ENCODE measurements at places on chromosomes 11 and 22. TPM values are rescaled to one million over a fixed set of nuclear protein-coding genes. Genes with fewer than 3 reads are reported as not detected.
A peak's percentile ranks its signal among the peaks of the same experiment; 100 is the strongest.

DNA sequence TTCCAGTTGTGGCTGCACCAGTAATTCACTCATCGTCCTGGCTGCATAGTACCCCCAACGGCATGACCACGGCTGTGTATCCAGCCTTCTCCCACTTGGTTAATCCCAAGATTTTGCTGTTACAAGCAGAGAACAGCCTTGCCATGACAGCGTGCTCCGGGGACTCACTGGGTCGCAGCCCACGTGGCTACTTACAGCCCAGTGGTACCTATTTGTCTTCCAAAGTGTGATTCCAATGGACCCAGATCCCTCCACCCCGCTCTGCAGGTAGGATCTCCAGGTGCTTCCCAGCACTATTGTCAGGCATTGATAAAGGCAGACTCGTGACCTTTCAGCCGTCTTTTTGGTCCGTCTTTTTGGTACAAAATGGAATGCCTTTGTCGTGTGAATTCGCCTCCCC lies 119.0 kb upstream of the FGF3 start:
- no peak for DNase-seq

- no peak for DNase-seq
Measured at GRCh38 chr22:36355362-36355761, 32.4 kb downstream of the MYH9 start.

GRCh38 chr11:105357764-105358163 lies 218.2 kb upstream of the CARD18 start:
- no peak for DNase-seq

DNA sequence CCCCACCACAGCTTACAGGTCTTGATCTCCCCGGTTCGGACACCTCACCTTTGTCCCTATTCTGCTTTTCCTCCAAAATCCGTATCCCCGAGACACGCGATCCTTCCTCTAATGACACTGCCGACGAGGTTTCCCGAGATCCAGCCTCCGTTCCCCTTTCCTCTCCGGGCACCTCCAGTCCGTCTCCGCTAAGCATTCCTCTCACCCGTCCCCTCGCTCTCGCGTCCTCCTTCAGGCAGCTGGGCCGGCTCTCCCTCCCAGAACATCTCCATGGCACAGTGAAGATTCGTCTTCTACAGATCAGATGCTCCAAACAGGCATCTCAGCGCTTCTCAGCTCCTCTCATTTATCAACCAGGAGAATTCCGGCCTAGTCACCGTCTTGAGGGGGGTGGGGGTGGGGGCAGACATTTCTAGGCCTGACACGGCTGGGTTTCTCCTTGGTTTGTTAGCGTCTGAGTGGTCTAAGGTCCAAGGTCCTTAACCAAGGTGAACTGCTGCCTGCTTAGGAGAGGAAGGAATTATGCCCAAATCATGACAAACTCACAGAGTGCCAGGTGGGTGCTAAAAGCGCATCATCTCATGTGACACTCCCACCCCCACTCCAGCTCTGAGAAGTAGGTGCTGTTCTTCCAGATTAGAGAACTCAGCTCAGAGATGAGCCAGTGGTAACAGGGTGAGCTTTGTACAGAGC lies at the start of gene SPTBN2:
Gene SPTBN2, minus strand, starts transcription at position 524 of the 693 bp plus-strand sequence. CDS start 7,976 bp downstream, outside the sequence.
- DNase-seq = no peak

DNA sequence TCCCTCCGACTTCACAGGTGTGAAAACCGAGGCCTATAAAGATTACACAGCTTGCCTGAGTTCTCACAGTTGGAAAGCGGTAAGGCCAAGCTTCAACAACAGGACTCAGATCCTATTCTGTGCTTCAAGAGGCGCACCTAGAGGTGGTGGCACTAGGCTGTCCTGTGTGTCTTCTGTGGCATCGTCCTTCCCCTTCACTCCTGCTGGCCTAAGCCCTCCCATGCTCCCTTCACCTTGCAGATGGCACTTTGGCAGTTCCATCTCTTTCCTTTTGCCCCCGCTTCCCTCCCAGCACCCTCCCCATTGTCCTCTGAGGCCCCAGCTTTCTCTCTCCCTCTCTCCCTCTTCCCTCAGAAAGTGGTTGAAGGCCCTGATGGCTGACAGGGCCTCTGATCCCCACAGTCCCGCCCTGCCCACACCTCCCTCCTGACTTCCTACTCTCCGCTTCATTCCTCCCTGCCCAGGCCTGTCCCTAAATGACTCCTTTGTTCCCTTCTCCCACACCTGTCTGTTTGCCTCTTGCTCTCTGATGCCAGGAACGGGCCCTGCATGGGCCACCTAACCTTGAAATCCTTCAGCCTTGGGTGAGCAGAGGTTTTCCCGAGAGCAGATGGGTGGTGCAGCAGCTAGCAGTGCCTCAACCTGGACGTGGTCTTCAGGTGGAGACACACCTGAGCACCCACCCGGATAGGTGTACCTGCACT lies 5.8 kb downstream of the TRIM29 start:
- no peak for DNase-seq

DNA sequence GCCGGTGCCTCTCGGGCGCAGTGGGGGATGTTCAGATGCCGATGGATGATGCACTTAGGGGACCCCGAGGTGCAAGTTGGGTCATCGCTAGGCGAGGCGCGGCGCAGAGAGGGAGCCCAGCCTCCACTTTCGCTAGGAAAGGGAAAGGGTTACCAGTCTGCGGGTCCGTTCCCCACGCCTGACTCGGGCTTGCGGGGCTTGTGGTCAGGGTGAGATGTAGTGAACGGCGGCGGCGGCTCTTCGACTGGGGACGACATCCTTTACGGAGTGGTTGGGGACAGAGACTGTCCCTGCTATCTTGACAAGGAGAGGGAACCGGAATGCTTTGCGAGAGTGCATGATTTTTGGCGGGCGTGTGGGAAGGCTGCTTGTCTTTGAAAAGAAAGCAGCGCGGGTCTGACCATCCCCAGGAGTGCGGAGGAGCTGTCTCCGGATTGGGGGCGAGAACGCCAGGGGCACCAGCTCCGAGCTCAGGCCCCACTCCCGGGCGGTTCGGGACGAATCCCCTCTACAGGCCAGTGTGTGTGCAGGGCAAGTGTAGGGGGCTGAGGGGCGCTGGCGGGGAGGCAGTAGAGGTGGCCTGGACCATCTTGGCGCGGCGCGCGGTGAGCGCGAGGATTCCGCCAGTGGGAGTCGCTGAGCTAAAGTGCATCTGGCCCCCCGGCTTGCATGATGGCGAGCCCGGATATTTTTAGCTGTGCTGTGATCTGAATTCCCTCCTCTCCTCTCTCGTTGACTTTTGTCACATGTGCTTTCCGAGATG lies 1.1 kb downstream of the FAT3 start:
- DNase-seq = no peak

Gene A4GALT
- 15.2 TPM for polyA plus RNA-seq

DNA sequence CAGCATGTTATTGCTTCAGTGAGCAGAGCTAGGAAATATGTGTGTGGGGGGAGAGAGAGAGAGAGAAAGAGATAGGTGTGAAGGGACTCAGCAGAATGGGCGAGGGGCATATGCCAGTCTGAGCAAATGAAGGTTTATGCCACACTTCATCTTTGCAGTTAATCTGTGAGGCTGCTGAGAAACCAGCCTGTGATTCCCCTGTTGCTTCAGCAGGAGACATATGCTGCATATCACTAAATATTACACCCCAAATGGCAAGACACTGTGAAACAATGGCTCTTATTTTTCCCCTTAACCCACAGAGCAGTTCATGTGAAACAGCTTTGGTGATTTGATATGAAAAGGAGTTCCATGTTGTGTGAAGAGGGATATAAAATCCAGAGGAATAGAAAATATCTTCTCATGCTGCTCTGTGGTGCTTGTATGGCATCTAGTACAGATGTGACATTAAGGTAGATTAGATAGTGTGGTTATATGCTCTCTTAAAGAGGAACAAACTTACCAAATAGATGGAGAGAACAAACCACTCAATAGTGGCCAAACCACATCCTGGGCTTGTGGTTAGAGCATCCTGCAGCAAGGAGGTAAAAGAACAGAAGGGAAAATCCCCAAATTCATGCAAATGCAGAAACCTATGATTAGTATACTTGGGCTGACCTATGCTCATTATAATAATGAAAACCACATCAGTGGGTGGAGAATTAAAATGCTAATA lies 864.2 kb downstream of the FAM181B start:
- no peak for DNase-seq

- DNase-seq = no peak
Measured at GRCh38 chr11:132114185-132114584, 743.8 kb downstream of the NTM start.

DNA sequence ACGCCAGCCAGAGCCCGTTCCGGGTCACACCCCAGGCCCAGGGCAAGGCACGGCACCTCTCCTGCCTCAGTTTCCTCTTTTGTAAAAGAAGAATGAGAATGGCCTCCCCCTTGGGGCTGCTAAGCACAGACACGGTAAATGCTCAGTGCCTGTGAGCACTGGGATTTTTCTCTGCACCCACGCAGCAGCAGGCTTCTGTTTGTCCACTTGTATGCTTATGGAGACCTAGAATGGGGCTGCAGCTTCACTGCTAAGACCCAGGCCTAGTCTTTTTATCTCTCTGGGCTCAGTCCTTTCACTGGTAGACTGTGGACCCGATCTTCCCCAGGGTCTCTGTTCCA lies 1327.9 kb downstream of the TBC1D22A start:
- DNase-seq = no peak

Gene GAL
- polyA plus RNA-seq = 0.33 TPM

DNA sequence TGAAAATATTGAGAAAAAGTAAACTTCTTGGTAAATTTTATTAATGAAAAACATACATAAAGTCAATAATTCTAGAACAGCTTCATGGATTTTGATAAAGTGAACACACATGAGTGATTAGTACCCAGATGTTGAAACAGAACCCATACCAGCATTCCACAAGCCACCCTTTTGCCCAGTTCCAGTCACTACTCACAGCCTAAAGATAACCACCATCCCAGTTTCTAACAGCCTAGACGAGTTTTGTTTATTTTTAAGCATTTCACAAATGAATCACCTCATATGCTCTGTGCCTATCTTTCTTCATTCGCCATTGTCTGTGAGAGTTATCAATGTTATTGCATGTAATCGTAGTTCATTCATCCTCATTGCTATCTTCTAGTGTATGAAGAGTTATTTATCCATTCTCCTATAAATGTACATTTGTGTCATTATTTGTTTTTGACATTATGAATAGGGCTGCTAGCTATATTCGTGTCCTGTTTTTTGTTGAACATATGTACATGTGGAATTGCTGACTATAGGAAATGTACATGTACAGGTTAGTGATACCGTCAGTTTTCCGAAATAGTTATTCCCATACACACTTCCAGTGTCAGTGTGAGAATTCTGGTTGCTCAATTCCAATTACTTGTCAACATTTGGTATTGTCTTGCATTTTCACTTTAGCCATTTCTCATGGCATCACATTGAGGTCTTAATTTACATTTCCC lies 44.5 kb upstream of the TEAD1 start:
- no peak for DNase-seq

DNA sequence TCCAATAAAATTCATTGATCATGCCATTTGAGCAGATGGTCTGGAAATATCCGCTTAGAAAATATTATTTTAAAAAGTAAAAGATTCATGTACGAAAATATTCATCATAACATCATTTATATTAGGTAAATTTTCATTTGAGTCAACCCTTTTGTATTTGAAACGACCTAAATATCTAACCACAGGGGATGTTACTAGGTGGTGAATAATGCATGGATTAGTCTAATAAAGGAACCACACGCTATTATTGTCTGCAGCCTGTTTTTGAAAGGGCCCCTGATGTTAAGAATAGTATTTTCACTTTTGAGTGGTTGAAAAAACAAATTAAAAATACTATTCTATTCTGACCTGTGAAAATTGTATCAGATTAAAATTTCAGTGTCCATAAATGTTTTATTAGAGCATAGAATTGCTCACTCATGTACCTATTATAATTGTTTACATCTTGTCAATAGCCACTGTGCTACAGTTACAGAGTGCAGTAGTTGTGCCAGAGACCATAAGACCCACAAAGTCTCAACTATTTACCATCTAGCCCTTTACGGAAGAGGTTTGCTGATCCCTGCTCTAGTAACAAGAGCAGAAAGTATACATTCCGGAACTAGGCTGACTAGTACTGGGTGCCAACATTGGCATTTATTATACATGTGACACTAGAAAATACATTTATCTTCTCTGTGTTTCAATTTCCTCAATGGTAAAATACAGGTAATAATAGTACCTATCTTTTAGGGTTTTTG lies 176.1 kb downstream of the LRRC4C start:
- no peak for DNase-seq

Gene OR6T1
- 0.09 TPM for polyA plus RNA-seq

- peak; percentile 23 for DNase-seq
Measured at GRCh38 chr11:48307760-48308386, 1.9 kb downstream of the OR4S1 start.

GRCh38 chr11:46335890-46336562 lies 11.2 kb upstream of the DGKZ start:
- DNase-seq = no peak

DNA sequence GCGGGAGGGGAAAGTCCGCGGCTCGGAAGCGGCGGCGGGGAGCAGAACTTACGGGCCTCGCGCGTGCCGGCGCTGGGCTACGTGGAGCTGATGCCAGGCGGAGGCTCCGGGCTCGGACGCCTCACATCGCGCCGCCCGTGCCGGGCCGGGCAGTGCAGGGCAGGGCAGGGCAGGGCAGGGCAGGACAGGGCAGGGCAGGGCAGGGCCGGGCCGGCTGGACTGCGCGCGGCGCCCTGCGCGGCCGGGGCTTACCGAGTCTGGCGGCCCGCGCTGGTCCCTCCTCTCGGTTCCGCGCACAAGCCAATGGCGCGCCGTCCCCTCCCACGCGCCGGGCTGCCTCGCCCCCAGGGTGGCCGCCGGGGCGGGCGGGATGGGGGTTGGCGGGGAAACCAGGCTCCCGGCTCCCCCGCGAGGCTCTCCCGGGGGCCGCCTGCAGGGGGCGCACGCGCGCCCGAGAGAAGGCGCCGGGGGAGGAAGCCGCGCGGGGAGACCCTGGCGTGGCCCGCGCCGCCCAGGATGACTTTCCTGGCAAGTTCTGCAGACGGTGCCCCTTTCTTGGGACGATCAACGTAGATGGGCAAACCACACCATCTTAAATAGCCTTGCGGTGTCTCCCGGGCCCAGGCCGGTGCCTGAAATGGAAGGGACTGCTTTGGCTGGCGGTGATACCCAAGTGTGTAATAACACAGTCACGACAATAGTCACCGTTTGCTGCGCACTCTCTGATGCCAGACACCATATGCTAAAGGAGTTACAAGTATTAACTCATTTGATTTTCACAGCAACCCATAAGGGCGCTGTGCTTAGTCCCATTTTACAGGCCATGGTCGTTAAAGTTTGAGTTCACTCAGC lies at the start of gene TP53I11:
Gene TP53I11, minus strand, starts transcription at position 259 of the 852 bp plus-strand sequence. CDS start 12,548 bp downstream, outside the sequence.
- DNase-seq = peak; percentile 73

- no peak for DNase-seq
Measured at GRCh38 chr11:126969865-126970479, 30.6 kb downstream of the KIRREL3 start.

DNA sequence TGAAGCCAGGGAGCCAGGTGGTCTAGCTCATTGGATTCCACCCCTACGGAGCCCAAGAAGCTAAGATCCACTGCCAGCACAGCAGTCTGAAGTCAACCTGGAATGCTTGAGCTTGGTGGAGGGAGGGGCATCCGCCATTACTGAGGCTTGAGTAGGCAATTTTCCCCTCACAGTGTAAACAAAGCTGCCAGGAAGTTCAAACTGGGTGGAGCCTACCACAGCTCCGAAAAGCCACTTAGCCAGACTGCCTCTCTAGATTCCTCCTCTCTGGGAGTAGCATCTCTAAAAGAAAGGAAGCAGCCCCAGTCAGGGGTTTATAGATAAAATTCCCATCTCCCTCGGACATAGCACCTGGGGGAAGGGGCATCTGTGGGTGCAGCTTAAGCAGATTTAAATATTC lies 620.3 kb downstream of the NELL1 start:
- no peak for DNase-seq

- DNase-seq = no peak
Measured at GRCh38 chr11:130677486-130678153, 229.2 kb downstream of the ADAMTS15 start.

- no peak for DNase-seq
Measured at GRCh38 chr11:45287316-45287903, 1.3 kb upstream of the SYT13 start.
